Left cardiac atrium (tissue), 4 donors: ENCODE measurements at places on chromosomes 11 and 22. TPM values are rescaled to one million over a fixed set of nuclear protein-coding genes. Genes with fewer than 3 reads are reported as not detected.

Gene WBP2NL
- 0.50 TPM for total RNA-seq

Gene KRTAP5-9
- not detected for total RNA-seq

Gene HTATIP2
- 17.5 TPM for total RNA-seq

Gene SCO2
- not detected for total RNA-seq

Gene SSTR3
- total RNA-seq: not detected

Gene LRRC10B
- 0.74 TPM for total RNA-seq

Gene SYT7
- 39.7 TPM for total RNA-seq

Gene INPP5J
- 13.3 TPM for total RNA-seq

Gene RASL10A
- total RNA-seq: 1.0 TPM

Gene HTR3A
- not detected for total RNA-seq

Gene SLC29A2
- total RNA-seq: 16.6 TPM

Gene GSTT2
- 0.38 TPM for total RNA-seq

Gene PDE3B
- total RNA-seq: 17.8 TPM

Gene SIK2
- 51.6 TPM for total RNA-seq

Gene PICK1
- total RNA-seq: 19.4 TPM

Gene CHEK1
- 1.8 TPM for total RNA-seq

Gene STK33
- 15.6 TPM for total RNA-seq

Gene RDX
- 97.5 TPM for total RNA-seq

Gene OR51T1
- not detected for total RNA-seq

Gene LARGE1
- 66.5 TPM for total RNA-seq

Gene CYTH4
- total RNA-seq: 12.7 TPM

Gene PSMD13
- 87.3 TPM for total RNA-seq

Gene LRRC74B
- not detected for total RNA-seq

Gene DBX1
- not detected for total RNA-seq

Gene TYR
- total RNA-seq: not detected

Gene OR10D3
- not detected for total RNA-seq

Gene KCNE3
- total RNA-seq: 2.6 TPM

Gene RAB36
- 1.3 TPM for total RNA-seq

Gene KREMEN1
- total RNA-seq: 49.8 TPM

Gene MS4A6A
- total RNA-seq: 62.5 TPM

Gene DUSP8
- total RNA-seq: 21.7 TPM

Gene SCGB1C1
- not detected for total RNA-seq

Gene PHLDA2
- total RNA-seq: 2.2 TPM

Gene MCAM
- total RNA-seq: 230 TPM

Gene ACR
- total RNA-seq: not detected

Gene OR52I1
- total RNA-seq: not detected

Gene F2
- not detected for total RNA-seq

Gene MIOX
- total RNA-seq: not detected
